ENCODE measurements at places on chromosomes 5 and 9. TPM values are rescaled to one million over a fixed set of nuclear protein-coding genes. Genes with fewer than 3 reads are reported as not detected.

DNA sequence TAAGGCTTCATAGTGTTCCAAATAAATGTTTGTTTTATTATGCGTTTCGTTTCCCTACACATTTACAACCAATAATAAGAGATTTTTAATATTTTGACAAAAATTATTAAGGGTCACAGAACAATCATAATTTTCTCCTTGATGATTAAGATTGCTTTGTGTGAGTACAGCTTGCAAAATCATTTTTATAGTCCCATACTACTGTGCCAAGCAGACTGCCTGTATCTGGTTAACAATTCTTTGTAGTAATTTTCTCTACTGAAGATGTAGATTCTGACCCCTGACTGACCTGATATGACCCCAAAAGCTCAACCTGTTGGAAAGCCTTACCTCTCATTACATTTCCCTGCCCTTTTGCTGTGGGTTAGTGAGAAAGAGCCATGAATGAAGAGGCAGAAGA is 311.9 kb upstream of the PIK3R1 start:
- H3K27me3 ChIP-seq = no peaks in the 10 kb centered on the region
- DNase-seq = no peak
- H3K36me3 ChIP-seq = no peaks in the 10 kb centered on the region
- no peaks in the 10 kb centered on the region for H3K4me1 ChIP-seq
- H3K4me3 ChIP-seq = no peak overlapping the region

DNA sequence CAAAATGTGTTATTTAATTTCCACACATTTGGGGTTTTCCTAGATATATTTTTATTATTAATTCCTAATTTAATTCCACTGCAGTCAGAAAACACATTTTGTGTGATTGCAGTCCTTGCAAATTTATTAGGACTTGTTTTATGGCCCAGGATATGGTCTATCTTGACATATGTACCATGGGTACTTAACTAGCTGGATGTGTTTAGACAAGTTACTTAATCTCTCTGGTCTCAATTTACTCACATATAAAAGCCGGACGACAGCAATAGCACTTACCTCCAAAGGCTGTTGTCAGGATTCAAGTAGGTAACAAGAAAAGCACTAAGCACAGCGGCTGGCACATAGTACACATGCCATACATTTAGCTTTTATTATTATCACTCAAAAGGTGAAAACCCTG is 118.2 kb upstream of the MSX2 start:
- no peak for DNase-seq
- no peak overlapping the region for H3K27ac ChIP-seq
- no peak overlapping the region for H3K4me3 ChIP-seq
- no peaks in the 10 kb centered on the region for H3K27me3 ChIP-seq
- H3K36me3 ChIP-seq = no peaks in the 10 kb centered on the region

DNA sequence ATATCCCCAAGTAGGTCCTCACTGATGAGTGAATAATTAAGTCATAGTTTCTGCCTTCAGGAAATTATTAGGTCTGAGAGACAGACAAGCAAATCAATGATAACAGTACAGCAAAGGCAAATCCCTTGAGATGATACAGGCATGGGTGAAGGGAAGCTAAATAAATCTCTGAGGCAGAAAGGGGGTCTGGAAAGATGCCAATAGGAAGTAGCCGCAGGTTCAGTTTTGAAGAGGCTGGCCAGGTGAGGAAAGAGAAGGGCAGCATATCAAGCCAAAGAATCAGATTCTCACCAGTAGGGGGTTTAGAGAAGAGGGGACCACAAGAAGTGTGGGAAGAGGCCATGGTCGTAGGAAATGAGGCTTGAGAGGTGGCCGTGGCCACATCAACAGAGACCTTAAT is 85.8 kb downstream of the KIAA1958 start:
- no peaks in the 10 kb centered on the region for H3K27me3 ChIP-seq
- DNase-seq = no peak
- H3K36me3 ChIP-seq = no peaks in the 10 kb centered on the region
- H3K4me3 ChIP-seq = no peak overlapping the region

DNA sequence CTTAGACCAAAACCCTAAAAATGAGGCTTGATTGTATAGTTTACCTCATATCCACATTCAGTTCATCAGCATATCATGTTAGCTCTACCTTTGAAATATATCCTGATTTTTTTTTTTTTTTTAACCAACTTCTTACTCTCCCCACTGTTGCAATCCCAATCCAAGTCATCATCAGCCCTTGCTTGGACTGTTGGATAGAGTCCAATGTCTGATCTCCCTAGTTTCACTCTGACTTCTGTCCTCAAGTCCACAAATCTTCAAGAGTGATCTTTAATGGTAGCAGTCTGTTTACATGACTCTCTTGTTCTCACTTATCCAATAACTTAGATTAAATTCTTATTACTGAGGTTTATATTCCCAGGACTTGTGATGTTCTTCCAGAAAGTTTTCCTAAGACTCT is 30.8 kb downstream of the NAA35 start:
- no peak overlapping the region for H3K4me3 ChIP-seq
- peaks cover 9% of the 10 kb centered on the region for H3K36me3 ChIP-seq
- H3K4me1 ChIP-seq = no peaks in the 10 kb centered on the region

- H3K4me1 ChIP-seq = no peaks in the 10 kb centered on the region
- no peak overlapping the region for H3K4me3 ChIP-seq
- H3K27ac ChIP-seq = no peak overlapping the region
These were observed 49.5 kb downstream of the CAMSAP1 start for GRCh38 chr9:135857843-135858242.

DNA sequence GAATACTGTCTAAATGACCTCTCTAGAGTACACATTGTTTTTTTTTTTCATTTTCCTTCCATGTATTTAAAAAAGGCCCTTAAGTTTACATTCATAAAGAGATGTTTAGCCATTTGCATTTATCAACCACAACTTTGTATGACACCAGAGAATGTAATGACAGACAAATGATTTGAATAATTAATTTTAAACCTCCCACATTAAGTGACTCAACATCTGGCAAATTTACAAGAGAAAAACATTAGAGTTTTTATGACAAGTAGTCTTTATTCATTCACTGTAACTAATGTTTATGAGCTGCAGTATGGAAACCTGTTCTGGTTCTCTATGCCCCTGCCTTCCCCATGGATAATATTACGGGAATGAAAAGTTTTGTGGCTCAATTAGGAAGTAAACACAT is 1093.8 kb upstream of the CDH9 start:
- H3K4me1 ChIP-seq = no peaks in the 10 kb centered on the region
- no peak overlapping the region for H3K27ac ChIP-seq
- no peaks in the 10 kb centered on the region for H3K36me3 ChIP-seq
- H3K4me3 ChIP-seq = no peak overlapping the region
- no peaks in the 10 kb centered on the region for H3K27me3 ChIP-seq

DNA sequence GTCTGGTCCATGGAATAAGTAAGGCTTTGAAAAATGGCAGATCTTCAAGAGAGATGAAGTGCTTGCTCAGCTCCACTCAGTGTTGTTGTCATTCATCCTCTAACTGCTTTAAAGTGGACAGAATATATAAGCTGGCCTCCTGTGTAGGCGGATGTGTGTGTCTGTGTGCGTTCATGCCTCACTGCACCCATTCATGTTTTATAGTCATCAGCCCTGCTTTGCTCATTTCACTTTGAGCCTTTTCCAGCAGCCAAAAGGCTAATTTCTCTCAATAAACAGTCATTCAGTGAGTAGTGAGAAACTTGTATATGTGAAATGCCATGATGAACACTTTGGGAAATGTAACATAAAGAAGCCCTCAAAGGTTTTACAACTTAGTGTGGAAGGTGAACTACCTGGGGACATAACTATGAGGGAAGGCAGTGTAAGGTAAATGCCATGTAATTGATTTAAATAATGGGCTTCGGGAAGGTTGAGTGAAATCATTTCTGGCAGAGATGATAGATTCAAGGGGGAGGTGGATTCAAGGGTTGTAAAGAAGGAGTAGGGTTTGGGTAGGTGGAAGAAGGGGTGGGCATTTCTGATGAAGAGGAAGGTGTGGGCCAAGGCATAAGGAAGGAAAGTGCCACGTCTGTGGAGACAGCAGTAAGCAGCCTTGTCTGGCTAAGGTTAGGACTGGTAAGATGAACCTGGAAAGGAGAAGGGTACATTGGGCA is 15.7 kb downstream of the TTC23L start:
- H3K27me3 ChIP-seq = no peaks in the 10 kb centered on the region
- no peak overlapping the region for H3K4me3 ChIP-seq
- H3K4me1 ChIP-seq = no peaks in the 10 kb centered on the region
- H3K36me3 ChIP-seq = no peaks in the 10 kb centered on the region
- DNase-seq = no peak

GRCh38 chr9:91023741-91024140 is 222.1 kb downstream of the SYK start:
- DNase-seq = no peak
- H3K27ac ChIP-seq = no peak overlapping the region
- no peaks in the 10 kb centered on the region for H3K27me3 ChIP-seq
- H3K4me3 ChIP-seq = no peak overlapping the region

DNA sequence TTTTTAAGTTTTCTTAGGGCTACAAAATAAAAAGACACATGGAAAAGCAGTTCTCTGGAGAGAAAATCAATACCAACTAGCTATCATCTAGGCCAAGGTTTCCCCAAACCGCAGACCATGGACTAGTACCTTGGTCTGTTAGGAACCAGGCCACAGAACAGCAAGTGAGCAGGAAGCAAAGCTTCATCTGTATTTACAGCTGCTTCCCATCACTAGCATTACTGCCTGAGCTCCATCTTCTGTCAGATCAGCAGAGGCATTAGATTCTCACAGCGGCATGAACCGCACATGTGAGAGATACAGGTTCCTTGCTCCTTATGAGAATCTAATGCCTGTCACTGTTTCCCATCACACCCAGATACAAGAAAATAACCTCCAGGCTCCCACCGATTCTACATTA is 1907.6 kb upstream of the ACO1 start:
- no peaks in the 10 kb centered on the region for H3K4me1 ChIP-seq
- no peak overlapping the region for H3K27ac ChIP-seq
- no peaks in the 10 kb centered on the region for H3K36me3 ChIP-seq
- no peaks in the 10 kb centered on the region for H3K27me3 ChIP-seq
- DNase-seq = no peak

- no peak overlapping the region for H3K4me3 ChIP-seq
- no peaks in the 10 kb centered on the region for H3K4me1 ChIP-seq
- no peak for DNase-seq
These were observed 28.7 kb upstream of the DAP start for GRCh38 chr5:10789726-10790125.

- no peak for DNase-seq
- H3K36me3 ChIP-seq = no peaks in the 10 kb centered on the region
- no peaks in the 10 kb centered on the region for H3K27me3 ChIP-seq
- H3K4me1 ChIP-seq = no peaks in the 10 kb centered on the region
- no peak overlapping the region for H3K27ac ChIP-seq
- H3K4me3 ChIP-seq = no peak overlapping the region
These were observed 136.3 kb downstream of the TENT4A start for GRCh38 chr5:6849316-6850105.

GRCh38 chr5:39519566-39520231 is 94.9 kb upstream of the DAB2 start:
- peaks cover 7% of the 10 kb centered on the region for H3K4me1 ChIP-seq

DNA sequence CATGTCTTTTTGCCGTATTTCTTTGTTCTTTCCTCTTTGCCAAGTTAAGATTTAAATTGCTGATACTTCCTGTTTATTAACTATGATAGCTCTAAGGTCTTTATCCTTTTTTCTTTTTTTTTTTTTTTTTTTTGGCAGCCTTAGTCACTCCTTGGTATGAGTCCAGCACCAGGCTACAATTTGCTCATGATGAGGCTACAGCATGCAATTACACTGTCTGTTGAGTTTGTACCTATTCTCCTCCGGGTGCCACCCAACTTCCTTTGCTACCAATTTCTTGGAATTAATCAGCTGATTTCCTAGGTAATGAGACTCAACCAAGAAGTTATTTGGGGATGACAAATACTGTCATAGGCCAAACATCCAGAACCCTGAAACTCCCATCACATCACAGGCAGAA is 25.5 kb downstream of the ACTL7B start:
- H3K36me3 ChIP-seq = no peaks in the 10 kb centered on the region
- H3K4me1 ChIP-seq = no peaks in the 10 kb centered on the region
- H3K4me3 ChIP-seq = no peak overlapping the region
- H3K27me3 ChIP-seq = no peaks in the 10 kb centered on the region
- H3K27ac ChIP-seq = no peak overlapping the region

DNA sequence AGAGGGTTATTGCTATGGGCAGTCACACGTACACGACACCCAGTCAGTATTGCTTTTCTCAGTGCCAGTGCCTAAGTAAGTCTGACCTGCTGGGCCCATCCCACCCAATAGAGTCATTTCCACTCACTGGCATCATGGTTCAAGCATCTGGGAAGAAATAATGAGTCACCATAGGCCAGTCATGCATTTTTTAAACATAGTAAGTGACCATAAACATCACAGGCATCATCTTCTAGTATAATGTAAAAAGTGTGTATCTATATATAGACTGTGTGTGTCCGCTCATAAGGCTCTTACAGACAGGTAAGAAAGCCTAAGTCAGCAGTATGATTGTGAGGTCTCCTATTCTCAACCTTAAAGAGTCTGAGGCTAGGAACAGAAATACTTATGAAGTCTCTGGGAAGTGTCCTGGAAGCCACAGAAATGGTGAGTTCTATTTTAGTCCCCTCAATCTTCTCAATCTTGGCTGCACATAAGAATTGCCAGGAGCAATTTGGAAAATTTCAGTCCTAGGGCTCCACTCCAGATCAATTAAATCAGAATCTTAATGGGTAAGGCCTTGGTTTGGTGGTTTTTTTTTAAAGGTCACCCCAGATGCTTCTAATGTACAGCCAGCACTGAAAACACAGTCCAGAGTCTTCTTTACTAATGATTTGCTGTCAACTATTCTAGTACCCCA is 65.2 kb downstream of the ZNF366 start:
- no peak overlapping the region for H3K27ac ChIP-seq
- H3K27me3 ChIP-seq = no peaks in the 10 kb centered on the region
- DNase-seq = no peak
- H3K4me1 ChIP-seq = peaks cover 8% of the 10 kb centered on the region

GRCh38 chr5:180486636-180487149 is 7.5 kb upstream of the CNOT6 start:
- DNase-seq = no peak
- no peak overlapping the region for H3K27ac ChIP-seq
- no peak overlapping the region for H3K4me3 ChIP-seq
- no peaks in the 10 kb centered on the region for H3K27me3 ChIP-seq

DNA sequence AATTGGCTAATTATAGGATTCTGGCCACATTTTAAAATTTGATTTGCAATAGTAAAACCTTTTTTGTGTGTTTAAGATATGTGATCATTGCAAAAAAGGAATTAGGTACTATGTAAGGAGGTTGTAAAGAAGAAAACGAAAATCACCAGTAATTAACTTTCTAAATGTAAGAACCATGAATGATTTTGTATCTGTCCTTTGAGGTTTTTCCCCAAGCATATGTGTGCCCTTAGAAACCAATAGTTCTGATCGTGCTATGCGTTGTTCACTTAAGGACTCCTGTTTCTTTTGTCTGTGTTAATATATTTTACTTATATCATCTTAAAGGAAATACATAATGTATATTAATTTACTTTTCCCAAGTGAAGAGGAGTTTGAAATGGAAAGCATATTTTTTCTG is 410.2 kb downstream of the PSAT1 start:
- H3K4me3 ChIP-seq = no peak overlapping the region
- H3K4me1 ChIP-seq = no peaks in the 10 kb centered on the region
- H3K36me3 ChIP-seq = no peaks in the 10 kb centered on the region
- H3K27me3 ChIP-seq = no peaks in the 10 kb centered on the region

The TEX48 gene
- not detected for total RNA-seq

The TPPP gene
- 3.1 TPM for total RNA-seq

The PCDHA13 gene
- total RNA-seq = 1.8 TPM

The SNCAIP gene
- total RNA-seq = 0.04 TPM

The PCDHB9 gene
- 0.35 TPM for total RNA-seq

The WDR38 gene
- not detected for total RNA-seq

The SLC25A25 gene
- total RNA-seq = 12.6 TPM

Data from pancreas (tissue), 10 donors.